ENCODE measurements at places on chromosomes 7 and 10.

GRCh38 chr7:55073976-55074528, 55.2 kb downstream of the EGFR start:
- peak; percentile 4 for DNase-seq

DNA sequence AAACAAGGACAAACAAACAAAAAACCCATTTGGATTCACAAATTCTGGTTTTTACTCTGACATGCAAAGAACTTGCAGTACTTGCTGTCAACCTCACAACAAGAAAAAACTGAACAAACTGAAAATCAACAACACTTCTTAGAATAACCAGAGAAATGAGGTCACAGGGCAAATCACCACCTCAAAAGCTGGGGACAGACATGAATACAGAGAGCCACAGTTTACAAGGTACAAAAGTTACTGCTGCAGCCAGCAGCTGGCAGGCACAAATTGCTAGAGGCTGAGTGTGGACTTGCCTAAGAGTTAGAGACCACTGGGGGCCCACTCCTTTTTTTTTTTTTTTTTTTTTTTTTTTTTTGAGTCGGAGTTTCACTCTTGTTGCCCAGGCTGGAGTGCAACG, 15.0 kb upstream of the RNF32 start:
- DNase-seq: no peak

DNA sequence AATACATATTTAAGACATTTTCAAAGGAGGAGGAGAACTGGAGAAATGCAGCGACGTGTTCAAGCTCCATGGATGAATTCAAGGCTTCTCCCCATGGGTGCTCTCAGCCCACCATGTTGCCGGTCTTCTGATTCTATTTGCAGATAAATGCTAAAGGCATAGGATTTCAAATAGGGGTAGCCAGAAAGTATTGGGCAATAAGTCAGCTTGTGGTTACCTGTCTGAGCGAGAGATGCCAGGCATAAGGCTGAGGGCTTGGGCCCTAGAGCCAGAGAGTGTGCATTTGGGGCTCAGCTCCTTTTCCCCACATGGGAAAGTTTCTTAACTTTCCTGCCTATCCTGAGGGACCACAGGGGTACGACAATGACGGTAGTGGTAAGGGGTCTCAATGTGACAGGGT, 180.0 kb downstream of the PARD3 start:
- no peak for DNase-seq

DNA sequence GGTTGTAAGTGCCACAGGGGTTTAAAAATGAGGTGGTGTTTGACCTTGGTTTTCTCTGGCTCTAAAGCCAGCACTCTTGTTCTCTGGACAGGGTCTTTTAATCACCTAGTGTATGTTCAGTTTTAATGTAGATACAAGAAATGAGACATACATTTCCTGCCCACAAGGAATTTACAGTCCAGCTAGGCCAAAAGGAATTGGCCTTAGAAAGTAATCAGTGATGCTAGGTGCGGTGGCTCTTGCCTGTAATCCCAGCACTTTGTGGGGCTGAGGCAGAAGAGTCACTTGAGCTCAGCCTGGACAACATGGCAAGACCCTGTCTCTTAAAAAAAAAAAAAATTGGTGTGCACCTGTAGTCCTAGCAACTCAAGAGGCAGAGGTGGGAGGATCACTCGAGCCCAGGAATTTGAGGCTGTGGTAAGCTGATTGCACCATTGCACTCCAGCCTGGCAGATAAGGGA, 100.2 kb downstream of the LRMDA start:
- DNase-seq: no peak

DNA sequence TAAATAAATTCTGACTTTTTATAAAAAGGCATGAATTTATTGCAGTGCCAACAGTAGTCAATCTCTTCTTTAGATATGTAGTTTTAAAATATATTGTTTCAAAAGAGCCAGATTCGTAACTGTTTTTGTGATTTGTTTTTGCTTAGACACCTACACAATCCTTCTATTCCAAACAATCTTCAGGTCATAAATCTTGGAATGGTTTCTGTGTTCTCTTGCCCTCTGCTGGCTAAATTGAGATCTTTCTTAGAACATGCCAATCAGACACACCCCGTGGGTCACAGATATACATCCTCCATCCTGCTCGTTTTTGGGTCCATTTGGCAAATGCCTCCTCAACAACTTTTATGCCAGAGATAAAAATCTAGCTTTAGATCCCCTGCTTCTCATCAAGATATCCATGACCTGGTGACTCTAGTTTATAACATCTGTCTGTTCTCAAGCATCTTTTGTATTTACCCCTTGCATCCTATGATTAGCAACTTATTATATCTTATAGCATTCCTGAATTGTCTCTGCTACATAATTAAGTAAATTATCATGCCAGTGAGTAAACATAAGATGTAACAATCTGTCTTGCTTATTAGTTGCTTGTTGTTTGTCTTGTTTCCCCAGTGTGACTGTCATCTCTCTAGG, 35.3 kb upstream of the IFRD1 start:
- DNase-seq: no peak

DNA sequence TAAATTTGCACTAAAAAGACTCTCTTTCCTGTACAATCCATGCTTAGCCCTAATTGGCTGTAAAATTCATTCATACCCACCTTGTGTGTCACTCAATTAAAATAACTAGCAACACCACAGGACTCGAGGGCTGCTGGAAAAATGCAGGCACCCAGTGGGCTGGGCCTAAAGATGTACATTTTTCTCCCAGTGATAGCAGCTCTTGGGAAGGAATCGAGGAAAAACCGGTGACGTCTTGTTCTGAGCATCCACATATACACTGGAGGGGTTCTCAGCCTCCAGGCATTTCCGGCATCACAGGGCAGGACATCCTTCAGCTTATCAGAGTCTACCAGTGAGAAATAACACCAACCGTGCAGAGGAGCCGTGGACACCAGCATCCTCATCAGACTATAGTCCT, 85.8 kb upstream of the PITRM1 start:
- no peak for DNase-seq

DNA sequence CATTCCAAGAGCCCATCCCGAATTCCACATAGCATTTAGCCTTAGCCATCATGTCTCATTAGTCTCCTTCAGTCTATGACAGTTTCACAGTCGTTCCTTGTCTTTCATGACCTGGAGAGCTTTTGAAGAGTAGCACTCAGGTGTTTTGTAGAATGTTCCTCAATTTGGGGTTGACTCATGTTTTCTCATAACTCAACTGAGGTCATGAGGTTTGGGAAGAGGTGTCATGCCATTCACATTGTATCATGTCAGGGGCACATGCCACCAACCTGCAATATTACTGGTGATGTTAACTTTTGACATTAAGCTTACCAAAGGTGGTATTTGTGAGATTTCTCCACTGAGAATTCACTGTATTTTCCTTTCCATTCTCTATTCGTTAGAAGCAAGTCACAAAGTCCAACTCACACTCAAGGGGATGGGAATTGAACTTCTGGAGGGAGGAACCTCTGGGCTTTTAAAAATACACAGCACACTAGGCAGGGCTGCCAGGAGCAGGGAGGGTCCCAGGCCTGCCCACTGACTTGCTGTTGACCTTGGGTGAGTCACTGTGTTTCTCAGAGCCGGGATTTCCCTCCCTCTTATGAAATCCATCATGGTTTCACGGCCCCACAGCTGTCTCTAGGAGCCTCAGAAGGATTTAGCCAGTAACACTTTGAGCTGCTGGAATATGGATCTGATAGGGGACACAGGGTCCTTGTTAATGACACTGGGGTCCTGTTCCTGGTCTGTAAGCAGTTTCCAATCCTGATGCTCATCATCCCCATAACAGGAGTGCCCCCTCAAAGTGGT, 74.4 kb upstream of the TCF7L2 start:
- no peak for DNase-seq

GRCh38 chr10:62244785-62245467, 23.7 kb downstream of the RTKN2 start:
- peak; percentile 40 for DNase-seq

DNA sequence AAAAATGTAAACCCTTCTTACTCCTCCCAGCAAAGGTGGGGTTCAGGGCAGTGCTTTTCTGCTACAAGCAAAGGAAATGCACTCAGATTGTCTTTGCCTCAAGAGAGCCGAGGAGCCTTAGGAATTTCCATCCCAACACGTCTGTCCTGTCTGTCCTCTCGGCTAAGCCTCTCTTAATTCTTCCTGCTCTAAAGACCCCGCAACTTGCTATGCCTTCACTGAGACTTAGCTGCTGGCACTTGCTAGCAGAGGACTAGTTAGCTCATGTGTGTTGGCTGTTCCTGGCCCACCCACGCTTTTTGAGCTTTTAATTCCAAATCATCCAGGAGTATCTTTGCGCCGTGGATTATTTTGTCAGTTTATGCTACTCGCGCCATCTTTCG, 481 bp upstream of the NPM3 start:
- no peak for DNase-seq

- no peak for DNase-seq
Observed at GRCh38 chr10:124401633-124402032, 17.1 kb downstream of the OAT start.

Data from activated CD4-positive, alpha-beta T cell treated with anti-CD3 and anti-CD28 coated beads, Interleukin-2, amount 50 U/mL, for 4 hours (primary cell).